Fibroblast of upper back skin (primary cell): ENCODE measurements at places on chromosomes 5 and 9.
A peak's percentile ranks its signal among the peaks of the same experiment; 100 is the strongest.

DNA sequence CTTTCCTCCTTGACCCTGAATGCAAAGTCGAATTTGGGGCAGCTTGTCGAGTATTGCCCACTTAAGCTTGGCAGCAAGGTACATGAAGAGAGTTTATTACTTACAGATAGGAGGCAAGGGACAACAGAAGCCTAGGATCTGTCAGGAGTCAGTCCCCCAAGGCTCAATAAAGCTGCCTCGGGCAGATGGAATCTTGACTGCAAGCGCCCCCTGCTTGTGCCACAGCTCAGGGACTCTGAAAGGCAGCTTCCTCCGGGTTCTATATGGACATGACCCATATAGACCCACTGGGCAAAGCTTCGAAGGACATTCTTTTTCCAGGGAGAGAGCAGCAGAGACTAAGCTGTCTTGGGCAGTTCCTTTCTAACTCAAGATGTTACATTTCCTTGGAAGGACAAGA is 971.5 kb downstream of the EFNA5 start:
- DNase-seq = no peak

DNA sequence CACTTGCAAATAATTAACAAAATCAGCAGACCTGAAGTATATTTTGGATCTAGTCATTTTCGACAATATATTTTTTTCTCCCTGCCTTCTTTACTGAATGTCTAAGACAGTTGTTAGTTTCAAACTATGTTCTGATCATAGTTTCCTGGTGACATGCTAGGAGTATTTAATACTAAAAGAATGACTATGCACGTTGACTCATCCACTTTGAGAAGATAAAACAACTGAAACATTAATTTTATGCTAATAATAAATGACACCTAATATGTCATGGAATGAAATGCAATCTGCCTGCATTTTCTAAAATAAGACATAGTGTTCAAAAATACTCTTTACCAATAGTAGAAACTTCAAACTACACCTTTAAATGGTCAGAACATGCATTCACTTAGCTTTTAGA is 2123.7 kb upstream of the C9orf72 start:
- DNase-seq = peak; percentile 67

- no peak for DNase-seq
Measured at GRCh38 chr9:68505681-68506409, 34.8 kb downstream of the TMEM252 start.

DNA sequence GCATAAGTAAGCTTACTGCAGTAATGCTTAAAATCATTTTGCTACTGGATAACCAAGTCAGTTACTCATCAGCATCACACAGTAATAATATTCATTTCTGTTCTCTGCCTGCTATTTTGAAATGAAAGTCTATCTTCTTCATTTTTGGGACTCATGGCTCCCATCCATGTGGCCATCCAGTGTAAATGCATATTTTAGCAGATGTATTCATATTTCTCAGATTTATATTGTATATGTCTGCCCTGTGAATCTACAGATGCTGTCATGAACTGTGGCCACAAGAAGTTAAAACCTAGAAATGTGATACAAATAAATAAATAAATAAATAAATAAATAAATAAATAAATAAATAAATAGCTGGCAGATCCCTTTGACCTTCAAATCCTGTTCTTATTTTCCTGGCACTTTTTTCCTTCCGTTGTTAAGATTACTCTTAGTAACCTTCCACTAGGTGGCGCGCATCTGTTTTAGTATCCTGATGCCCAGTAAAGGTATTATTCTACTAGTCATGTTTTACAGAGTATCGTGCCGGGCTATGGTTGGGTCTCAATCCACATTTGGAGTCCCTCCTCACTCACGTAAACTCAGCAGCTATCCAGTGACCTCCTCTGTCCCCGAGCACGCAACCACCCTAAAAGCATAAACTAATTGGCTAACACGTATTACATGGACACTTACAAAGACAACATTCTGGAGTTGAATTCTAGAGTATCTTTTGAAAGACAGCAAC is 79.2 kb upstream of the IL7R start:
- DNase-seq = peak; percentile 79

DNA sequence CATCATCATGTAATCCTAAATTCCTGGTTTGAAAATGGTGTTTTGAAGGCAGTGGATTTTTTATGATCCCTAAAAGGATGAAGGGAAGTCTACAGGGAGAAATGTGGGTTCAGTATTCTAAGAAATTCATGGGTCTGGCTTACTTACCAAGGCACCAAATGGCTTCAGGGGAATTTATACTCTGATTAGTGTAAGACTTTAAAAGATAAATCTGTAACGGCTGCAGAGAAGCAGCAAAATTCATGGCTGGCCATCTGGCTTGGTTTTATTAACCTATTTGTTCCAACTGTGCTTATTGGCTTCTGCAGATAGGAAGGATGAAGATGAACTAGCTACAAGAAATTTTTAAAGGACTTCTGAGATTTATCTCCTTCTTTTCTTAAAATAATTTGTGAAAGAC is 222.8 kb downstream of the TENT4A start:
- DNase-seq = no peak

- no peak for DNase-seq
Measured at GRCh38 chr9:119898316-119898715, 529.1 kb upstream of the BRINP1 start.

DNA sequence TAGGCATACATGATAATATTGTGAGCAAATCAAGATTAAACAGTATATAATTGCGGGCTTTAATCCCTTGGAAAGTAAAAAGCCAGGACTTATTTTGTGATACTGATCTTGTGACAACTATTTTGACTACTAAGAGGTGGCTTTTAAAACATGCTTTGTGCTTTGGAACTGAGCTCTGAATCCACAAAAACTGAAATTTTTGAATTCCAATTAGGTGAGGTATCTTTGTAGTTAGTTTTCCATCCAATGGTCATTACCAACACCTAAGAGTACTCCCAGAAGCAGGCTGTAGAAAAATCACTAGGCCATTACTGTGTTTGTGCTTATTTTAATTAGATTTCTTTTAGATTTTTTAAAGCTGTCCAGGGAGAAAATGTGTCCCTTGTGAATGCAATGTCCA is 559.5 kb upstream of the WWC1 start:
- DNase-seq = peak; percentile 44

DNA sequence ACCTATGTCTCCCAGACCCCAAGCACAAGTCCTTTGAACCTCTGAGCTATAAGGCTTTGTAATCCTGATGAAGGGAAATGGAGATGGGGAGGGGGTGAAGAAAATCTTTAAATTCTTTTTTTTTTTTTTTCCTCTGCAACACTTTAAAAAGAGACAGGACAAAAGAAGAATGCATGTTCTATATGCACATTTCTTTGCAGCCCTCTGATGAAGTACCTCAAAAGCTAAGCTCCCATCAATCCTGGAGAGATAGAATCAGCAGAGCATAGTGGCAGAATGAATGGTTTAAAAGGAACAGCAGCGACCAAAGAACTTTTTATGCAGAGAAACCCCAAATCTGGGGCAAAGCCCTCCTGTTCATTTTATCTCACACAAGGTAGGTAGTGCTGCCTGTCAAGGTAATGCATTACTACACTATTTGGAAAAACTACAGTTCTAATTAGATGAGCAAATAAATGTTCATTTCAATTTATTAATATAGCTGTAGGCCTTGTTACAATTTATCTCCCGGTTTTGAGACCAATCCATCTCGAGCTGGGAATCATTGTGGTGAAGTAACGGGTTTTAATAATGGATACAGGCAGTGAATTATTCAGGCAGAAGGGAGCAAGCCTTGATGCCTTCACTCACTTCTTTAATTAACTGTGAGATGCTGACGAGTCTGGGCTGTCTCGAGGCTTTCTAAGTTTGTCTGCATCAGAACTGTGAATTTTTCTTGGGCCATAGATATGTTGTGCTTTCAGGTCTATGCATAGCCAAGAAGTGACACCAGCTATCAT is 173.5 kb upstream of the ZNF608 start:
- no peak for DNase-seq

- no peak for DNase-seq
Measured at GRCh38 chr5:39443911-39444310, 19.1 kb upstream of the DAB2 start.

- no peak for DNase-seq
Measured at GRCh38 chr5:66529704-66530103, 66.5 kb upstream of the MAST4 start.

DNA sequence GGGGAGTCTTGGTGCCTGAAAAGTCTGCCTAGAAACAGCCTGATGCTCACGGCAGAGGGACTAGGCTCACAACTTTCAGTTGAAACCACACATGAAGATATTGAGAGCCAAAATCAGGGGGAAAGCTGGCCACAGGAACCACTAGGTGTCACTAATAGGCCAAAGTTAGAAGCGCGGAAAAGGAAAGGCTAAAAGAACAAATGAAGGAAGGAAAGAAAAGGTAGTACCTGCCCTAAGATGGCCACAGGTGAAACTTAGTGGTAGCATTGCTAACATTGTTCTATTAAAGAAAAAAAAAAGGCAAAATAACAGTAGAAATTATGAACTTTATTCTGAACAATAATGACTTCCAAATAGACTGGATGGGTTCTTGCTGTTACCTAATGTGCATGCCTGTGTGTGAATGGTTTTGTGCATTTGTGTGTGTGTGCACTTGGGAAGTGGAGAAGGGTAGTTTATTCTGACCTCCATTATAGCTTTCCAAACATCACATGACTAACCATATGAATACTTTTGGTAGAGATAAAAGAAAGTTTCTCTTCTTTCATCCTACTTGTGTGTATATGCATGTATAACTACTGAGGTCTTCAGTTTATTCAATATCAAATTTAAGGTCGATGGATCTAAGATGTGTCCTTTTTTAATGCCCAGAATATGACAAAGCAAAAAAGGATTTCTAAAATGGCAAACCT is 2.1 kb upstream of the RFESD start:
- peak; percentile 58 for DNase-seq

- peak; percentile 14 for DNase-seq
Measured at GRCh38 chr5:123367739-123368138, 55.5 kb downstream of the CEP120 start.

DNA sequence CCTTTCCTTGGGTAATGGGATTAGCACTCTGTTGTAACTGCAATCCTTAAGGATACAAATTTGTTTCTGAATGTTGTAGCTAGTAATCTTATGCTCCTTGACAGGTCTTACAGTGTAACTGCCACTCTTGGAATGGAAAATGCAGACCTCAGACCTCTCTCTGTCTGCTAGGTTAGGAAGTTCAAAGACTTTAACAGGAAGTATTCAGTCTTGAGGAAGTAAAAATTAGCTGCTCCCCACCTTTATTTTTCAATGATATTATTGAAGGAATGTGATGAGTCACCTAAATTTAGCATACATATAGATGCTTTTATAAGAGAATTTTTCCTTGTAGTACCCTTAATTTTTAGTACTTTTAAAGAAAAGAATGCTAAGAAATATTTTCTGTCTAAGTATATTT is 71.5 kb downstream of the PAM start:
- no peak for DNase-seq

GRCh38 chr5:16147179-16147900 is 32.3 kb downstream of the MARCHF11 start:
- no peak for DNase-seq

GRCh38 chr9:133958756-133959155 is 33.4 kb downstream of the VAV2 start:
- no peak for DNase-seq

GRCh38 chr9:95100071-95100627 is 217.4 kb downstream of the FANCC start:
- peak; percentile 58 for DNase-seq

DNA sequence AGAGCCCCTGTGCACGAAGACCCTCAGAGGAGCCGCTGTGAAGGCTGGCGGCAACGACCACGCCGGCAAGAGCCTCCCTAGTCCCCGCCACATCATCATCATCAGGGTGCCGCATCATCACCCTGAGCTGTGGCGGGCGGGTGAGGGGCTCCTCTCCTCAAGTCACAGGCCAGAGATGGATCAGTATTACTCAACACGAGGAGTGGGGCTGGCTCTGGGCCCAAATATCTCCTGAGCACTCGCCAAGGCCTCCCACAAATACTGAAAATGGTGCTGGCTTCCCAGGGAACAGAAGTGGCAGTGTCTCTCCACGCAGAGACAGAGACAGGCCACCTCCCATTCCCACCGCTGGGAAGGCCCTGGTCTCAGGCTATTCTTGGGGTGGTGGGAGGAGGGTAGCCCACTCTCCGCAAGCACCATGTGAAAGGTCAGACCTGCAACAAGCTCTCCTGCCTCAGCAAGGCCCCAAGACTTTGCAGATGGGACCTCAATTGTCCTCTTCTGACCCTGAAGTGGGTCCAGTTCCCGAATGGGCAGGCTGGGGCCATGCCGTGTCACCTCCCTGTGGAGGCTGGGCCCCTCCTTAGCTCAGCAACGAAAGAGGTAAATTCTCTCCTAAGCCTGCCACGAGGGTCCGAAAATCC is 39.3 kb upstream of the ZNF354A start:
- no peak for DNase-seq

DNA sequence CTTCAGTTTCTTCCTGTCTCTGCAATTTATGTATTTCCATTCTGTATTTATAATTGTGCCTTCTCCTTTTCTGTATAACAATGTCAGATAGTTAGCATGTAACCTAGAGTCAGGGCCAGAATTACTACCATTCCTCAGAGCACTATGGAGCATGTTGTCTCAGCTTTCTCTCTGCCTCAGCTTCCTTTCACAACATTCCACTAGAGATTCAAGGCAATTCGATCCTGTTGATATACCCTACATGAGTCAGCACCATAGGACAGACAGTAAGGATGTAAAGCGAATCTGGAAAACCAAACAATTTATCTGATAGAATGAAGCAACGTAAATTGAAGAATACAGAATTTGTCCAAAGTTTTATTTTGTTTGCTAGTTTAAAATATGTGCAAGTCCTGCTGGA is 728.3 kb upstream of the SEMA6A start:
- DNase-seq = peak; percentile 19

GRCh38 chr9:84856181-84856632 is 186.7 kb downstream of the NTRK2 start:
- DNase-seq = peak; percentile 63

DNA sequence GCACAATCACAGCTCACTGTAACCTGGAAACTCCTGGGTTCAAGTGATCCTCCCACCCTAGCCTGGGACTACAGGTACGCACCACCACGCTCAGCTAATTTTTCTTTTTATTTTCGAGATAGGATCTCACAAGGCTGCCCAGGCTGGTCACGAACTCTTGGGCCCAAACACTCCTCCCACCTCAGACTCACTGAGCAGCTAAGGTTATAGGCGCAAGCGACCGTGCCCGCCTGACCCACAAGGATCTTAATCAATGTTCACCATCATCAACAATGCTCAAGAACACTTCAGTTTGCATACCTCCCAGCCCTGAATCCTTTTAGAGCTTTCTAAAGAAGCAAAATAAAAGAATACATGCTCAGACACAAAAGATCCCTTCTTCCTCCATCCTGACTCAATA is 13.2 kb downstream of the ETF1 start:
- no peak for DNase-seq

DNA sequence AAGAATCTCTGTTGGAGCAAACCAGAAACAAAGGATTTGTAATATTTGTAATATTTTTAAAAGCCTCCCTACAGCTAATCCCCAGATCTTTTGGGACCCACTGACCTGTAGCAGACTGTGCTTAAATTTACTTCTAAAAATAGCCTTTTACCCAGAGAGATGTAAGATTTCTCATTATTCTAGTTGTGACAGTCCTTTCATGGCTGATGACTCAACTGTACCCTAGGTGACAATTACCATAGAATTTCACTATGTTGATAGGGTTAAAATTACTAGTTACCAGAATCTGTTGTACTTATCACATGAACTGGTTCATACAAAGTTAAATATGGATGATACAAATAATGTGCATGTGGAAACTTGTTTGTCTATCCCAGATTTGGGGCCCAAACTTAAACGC is 543.9 kb upstream of the SEMA6A start:
- no peak for DNase-seq
